Activated CD4-positive, CD25-positive, alpha-beta regulatory T cell treated with anti-CD3 and anti-CD28 coated beads, Interleukin-2, amount 50 U/mL, for 24 hours (primary cell): ENCODE measurements at places on chromosomes 1 and 21.
A peak's percentile ranks its signal among the peaks of the same experiment; 100 is the strongest.

GRCh38 chr1:119988306-119989062 lies 81.0 kb downstream of the NOTCH2 start:
- peak; percentile 80 for ATAC-seq

- ATAC-seq, result no peak
Measured at GRCh38 chr1:24517898-24518297, 15.3 kb downstream of the RCAN3 start.

DNA sequence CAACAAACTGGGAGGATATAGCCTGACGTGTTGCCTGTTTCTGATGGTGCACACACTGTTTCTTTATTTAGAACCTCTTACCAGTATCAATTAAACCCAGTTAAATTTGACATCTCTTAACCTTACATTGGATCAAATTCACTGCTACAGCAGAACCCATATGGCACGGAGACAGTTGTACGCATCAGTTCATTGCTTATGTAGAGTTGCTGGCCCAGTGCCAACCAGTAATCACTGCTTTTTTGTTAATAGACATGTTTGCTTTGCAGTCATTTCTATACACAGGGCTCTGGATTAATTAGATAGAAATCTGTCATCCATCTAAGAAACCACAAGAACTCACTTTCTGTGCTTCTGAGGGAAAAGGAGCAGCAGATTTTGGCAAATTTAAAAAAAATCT lies 154.0 kb downstream of the RWDD3 start:
- no peak for ATAC-seq

- no peak for ATAC-seq
Measured at GRCh38 chr1:181135437-181135731, 46.9 kb downstream of the IER5 start.

DNA sequence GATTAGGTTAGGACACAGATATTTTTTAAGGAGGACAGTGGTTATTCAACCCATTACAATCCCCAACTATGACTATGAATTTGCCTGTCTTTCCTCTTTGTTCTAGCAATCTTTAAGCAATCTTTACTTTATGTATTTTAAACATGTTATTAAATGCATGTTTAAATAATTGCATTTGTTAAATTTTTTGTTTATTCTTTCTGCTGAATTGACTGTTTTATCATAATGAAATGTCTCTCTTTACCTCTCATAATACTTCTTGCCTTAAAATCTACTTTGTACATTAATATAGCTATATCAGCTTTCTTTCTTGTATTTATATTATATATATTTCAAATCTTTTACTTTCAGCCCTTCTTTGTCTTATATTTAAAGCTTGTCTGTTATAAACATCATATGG lies 46.1 kb downstream of the CR1L start:
- no peak for ATAC-seq

DNA sequence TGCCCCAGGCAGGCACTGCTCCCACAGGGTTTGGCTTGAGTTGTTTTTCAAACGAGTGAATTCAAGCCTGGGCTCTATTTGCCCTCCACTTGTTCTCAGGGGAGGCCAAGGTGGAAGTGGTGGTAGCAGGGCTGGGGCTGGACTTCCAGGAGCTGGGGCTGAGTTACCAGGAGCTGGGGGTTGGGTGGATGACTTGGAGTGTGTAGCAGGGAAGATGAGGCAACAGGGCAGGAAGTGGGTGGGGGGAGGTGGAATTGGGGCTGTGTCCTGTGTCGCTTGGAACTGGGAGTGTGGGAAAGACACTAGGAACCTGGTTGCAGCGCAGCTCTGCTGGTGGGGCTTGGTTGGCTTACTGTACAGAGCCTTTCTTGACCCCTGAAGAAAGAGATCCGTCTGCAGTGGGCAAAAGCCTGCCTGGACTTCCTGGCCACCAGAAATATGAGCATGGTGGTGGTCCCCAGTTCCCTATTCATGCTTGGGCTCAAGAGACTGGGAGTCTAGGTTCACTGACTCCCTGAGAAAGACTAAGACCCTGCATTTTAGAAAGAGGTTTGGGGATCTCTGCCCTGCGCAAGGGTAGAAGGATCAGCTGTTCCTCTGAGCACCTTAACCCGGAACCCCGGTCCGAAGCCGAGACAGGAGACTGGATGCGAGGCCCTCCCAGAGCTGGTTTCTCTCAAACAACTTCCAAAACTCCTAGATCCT lies 3.1 kb downstream of the TFAP2E start:
- ATAC-seq, result no peak

GRCh38 chr1:11099310-11100148 lies at the start of gene EXOSC10:
Gene EXOSC10, minus strand, starts transcription at chr1:11099869. Its CDS starts 38 bp downstream, at chr1:11099831.
- ATAC-seq, result peak; percentile 95

GRCh38 chr1:230768903-230769570 lies 21.8 kb downstream of the CAPN9 start:
- ATAC-seq, result no peak
